ENCODE measurements at places on chromosomes 2 and 18. TPM values are rescaled to one million over a fixed set of nuclear protein-coding genes. Genes with fewer than 3 reads are reported as not detected.

DNA sequence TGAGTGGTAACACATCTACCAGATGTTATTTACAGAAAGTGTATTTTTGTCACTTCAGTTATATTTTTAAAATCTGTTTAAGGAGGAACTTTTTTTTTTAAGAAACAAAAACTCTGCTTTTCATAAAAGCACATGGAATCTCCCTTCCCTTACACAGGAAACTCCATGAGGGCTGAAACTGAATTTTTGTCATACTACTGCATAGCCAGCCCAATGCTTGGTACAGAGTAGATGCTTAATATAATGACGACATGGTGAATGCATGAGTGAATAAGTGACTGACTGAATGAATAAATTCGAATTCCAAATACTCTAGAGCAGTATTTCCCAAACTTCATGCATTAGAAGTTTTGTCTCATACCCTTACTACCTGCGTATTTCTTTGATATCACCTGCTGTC is 86.5 kb downstream of the ROCK2 start:
- no peak for ATAC-seq

The CRYBA2 gene
- total RNA-seq = not detected

The FAM117B gene
- total RNA-seq = 10.0 TPM

The LRRTM1 gene
- not detected for total RNA-seq

DNA sequence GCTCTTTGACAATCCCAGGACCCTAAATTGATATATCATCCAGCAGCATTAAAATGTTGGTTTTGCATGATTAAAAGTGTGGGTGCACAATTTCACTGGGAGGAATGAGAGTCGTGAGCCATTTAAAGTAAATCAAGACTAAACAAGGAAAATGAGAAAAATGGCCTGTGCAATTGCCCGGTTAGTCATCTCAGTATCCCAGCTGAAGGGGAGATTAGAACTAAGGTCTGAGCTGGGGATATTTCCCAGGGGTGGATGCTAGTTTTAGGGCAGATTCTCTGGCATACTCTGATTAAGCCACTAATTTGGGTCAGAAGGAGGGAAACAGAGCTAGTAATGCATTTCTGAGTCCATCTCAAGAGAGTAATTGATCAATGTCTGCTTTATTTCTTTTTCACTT is 177.2 kb downstream of the EN1 start:
- no peak for ATAC-seq

DNA sequence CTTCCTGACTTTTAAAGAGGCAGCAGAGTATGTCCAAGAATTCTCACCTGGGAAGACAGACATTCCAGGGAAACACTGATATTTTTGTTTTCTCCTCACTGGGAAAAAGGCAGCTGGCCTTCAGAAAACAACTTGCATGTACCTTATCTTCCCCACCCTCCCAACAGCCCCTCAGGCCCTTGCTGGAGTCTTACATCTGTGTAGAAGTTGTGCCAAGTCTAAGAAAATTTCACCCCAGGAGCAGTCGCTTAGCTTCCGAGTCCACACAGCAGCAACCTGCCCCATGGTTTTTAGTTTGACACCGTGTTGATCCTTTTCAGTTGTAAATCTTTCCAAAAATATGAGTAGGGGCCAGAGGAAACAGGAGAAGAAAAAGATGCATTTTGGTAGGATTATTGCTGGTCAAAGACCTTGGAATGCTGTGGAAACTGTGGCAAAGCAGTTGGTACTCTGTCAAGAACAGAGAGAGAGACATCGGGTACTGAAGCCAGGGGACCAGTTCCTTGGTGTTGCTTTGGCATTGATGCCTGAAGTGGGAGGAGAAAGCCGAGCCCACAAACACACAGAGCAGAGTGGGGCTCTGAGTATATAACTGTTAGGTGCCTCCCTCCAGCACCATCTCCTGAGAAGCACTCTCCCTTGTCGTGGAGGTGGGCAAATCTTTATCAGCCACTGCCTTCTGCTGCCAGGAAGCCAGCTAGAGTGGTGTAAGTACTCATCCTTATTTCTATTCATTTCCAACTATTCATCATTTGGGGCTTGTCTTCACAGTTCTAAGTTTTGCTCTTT is at the start of gene SLC14A1:
Gene SLC14A1, plus strand, starts transcription at position 615 of the 789 bp plus-strand sequence. CDS start 6,140 bp downstream, outside the sequence.
- no peak for ATAC-seq

The SH3BP4 gene
- 10.7 TPM for total RNA-seq

The TACR1 gene
- total RNA-seq = 0.64 TPM

The CMPK2 gene
- total RNA-seq = 2.6 TPM

The REG1B gene
- not detected for total RNA-seq

The SERPINB5 gene
- total RNA-seq = 213 TPM

- ATAC-seq = no peak
Measured at GRCh38 chr18:44325903-44326635, 354.6 kb upstream of the SETBP1 start.

- peak; percentile 29 for ATAC-seq
Measured at GRCh38 chr18:73614812-73615211, 532.8 kb downstream of the FBXO15 start.

The SLC4A5 gene
- total RNA-seq = 0.56 TPM

DNA sequence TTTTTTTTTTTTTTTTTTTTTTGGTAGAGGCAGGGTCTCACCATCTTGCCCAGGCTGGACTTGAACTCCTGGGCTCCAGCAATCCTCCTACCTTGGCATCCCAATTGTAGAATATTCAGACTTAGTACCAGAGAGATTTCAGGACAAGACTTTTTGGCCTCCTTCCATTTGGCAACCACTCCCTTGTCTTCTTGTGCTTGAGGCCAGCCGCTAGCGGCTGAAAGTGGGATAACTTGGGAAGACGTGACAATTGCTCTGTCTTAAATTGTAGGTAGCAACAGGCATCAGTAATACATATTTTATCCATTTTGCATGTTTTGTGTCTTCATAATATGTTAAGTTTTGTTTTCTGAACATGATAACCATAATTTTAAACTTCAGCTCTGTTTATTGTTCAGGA is 53.3 kb upstream of the TTN start:
- ATAC-seq = no peak

The PLCL1 gene
- 0.20 TPM for total RNA-seq

The KCNG2 gene
- 0.20 TPM for total RNA-seq

The IL18R1 gene
- total RNA-seq = 1.1 TPM

- ATAC-seq = no peak
Measured at GRCh38 chr18:64116571-64117175, 32.2 kb downstream of the LINC00305 start.

The ERICH2 gene
- total RNA-seq = not detected

The ASB18 gene
- total RNA-seq = not detected

Data from esophagus mucosa (tissue), 1 donor.